ENCODE measurements at places on chromosomes 11 and 22.

DNA sequence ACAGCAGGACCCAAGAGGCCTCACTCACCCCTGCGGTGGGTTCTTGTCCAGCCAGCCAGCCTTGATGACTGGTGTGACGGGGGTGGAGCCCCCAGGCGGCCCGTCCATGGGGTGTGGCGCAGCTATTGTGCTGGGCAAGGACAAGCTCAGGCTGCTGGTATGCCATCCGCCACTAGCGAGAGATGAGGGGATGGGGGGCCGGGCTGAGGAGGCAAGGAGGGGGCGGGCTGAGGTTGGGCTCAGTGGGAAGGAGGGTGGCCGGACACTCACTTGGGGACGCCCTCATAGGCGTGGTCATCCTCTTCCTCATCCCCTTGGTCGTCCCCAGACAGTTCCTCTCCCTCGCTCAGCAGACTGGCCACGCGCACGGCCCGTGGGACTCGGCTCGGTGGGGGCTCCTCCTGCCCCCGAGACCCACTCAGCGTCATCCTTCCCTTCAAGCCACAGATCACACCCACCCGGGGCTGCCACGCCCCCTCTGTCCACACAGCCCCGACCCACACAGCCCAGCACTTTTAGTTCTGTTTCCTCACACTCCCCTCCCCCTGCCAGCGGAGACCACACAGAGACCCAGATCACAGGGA, 38.0 kb upstream of the PDE2A start:
- no peak for DNase-seq

DNA sequence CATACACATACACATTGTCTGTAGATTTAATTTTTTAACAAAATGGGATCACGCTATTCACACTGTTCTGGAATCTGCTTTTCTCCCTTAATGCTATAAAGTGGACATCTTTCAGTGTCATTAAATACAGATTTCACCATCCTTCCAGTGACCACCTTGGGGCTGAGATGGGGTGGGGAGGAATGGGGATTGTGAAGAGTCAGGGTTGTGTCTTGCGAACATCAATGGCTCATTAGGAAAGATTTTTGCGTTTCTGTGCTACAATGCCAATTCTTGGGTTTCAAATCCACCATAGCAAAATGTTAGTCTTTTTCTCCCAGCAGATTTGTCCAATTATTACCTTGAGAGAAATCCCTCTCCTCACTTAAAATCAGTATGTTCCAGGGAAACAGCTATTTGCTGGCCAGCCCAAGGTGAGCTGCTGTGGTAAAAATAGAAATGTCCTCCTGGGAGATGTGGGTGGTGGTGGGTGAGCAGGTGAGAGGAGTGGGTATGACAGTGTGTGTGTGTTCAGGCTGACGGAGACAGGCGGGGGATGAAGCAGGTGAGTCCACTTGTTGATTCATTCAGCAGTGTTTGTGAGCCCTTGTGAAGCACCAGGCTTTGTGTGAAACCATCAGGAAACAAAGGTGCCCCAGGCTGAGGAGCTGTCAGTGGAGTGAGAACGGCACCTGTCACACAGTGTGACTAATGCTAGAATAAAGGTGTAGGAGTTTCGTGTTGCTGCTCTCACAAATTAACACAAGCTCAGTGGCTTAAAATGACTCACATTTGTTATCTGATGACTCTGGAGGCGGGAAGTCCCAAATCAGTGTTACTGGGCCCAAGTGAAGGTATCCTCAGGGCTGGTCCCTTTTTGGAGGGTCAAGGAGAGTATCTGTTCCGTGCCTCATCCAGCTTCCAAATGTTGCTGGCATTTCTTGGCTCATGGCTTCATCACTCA, 1.7 kb upstream of the CBX6 start:
- peak; percentile 40 for DNase-seq

DNA sequence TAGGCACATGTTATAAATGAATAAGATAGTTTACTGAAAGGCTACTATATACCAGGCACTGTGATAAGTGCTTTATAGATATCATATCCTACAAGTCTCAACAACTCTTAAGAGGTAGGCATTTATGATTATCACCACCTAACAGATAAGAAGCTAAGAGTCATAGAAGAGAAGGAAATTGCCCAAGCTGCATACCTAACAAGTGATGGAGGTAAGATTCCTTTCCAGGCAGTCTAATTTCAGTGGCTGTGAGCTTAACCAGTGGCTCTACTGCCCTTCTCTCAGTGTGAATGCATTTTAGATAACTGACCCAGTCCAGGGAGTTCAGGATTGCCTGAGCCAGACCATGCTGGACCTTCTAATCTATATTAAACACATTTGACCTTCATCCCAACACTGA, 39.2 kb downstream of the HEPHL1 start:
- no peak for DNase-seq

GRCh38 chr11:132862137-132862536, 670.2 kb downstream of the OPCML start:
- no peak for DNase-seq

- DNase-seq, result no peak
These were observed 79.5 kb downstream of the HORMAD2 start for GRCh38 chr22:30159561-30160353.

DNA sequence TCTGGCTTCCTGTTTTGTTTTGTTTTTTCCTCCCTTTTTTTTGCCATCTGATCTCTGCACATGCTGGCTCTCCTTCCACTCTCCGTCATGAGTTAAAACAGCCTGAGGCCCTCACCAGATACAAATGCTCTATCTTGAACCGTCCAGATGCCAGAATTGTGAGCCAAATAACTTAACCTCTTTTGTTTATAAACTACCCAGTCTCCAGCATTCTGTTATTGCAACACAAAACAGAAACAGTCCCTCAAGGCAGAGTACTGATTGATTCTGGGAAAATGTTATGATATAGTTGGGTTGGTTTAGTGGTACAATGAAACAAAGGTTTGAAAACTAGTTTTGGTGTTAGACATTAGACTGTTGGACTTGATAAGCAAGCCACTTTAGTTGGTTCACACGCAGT, 1390.0 kb upstream of the RAG2 start:
- DNase-seq, result no peak

GRCh38 chr11:88552379-88553062, 215.0 kb upstream of the CTSC start:
- no peak for DNase-seq

- DNase-seq, result no peak
These were observed 6.9 kb downstream of the FTH1 start for GRCh38 chr11:61960532-61960931.

- peak; percentile 95 for DNase-seq
These were observed at the start of gene SLC5A1 for GRCh38 chr22:32042924-32043323. Gene SLC5A1 (plus strand): TSS chr22:32043261. CDS start chr22:32043282, 21 bp downstream.

- peak; percentile 94 for DNase-seq
These were observed 17.9 kb downstream of the KCNE3 start for GRCh38 chr11:74449369-74449931.

DNA sequence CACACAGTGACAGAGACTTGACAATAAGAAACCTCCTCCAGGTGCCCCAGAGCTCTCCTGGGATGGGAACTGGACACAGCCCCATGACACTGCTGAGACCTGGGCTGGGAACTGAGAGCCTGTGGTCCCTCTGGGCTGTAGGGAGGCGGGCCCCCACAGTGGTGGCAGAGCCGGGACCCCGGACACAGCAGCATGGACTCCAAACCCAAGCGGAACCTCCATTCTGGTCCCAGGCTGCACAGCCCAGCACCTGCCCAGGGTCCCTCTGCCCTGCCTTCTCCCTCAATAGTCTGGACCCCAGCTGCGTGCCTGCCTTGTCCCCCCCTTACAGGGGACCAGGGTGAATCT, 8.4 kb upstream of the APOBEC3H start:
- DNase-seq, result no peak

DNA sequence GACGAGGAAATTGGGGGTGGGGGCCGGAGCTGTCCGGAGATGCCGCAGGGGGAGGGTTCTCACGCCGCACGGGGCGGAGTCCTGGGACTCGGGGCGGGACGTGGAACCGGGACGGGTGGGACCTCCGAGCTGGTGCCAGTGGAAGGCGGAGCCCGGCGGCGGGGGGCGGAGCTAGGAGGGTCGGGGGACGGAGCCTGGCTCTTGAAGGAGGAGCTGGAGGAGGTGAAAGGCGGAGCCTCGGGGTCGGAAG, 271 bp downstream of the FKBP2 start:
- peak; percentile 96 for DNase-seq

DNA sequence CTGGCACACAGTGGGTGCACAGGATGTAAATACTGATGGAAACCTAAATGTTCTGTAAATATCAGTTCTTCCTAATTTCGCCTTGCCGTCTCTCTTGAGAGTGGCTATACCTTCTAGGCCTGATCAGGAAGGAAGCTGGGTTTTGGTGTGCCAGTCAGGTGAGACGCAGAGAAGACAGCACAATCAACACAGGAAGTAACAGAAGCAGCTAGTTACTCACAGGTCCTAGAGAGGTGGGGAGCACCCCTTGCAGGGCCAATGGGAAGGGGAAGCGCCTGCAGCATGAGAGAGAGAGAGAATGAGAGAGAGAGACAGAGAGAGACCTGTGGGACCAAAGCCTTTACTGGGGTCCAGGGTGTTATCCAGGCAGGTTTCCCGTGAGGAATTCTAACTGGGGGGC, 80.8 kb downstream of the FBLN1 start:
- no peak for DNase-seq

DNA sequence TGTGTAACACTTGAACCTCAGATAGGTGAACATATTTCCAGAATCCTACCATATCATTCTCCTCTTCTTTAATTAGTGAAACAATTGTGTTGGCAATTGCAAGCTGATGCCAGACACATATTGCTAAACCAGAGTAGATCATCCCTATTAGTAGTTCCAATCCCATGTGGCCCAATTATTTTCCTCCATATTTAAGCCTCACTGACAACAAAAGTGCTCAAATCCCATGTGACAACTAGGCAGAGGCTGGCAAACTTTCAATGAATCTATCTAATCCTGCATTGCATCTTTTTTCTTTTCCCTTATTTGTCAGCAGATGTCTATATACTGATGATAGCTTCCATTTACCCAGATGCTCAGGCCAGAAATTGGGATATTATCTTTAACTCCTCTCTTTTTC, 90.4 kb downstream of the GRIA4 start:
- no peak for DNase-seq

DNA sequence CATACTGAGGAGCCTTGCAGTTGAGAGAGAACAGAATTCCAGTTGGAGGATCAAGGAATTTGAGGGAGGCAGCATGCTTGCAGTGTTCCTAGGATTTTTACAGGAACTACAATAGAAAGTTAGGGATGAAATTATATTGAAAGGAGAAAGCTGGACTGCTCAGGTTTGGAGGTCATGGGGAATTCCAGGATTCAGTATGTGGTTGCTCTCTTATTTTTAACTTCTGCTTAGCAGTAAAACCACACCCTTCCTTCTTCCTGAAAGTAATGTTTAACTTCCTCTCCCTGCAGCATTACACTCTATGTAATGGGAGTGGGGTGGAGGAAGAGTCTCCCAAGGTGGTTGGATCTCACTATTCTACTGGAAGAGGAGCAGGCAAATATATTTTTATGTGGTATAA, 31.3 kb downstream of the CTNND1 start:
- no peak for DNase-seq

- DNase-seq, result no peak
These were observed 44.4 kb downstream of the APOL3 start for GRCh38 chr22:36116127-36116526.

DNA sequence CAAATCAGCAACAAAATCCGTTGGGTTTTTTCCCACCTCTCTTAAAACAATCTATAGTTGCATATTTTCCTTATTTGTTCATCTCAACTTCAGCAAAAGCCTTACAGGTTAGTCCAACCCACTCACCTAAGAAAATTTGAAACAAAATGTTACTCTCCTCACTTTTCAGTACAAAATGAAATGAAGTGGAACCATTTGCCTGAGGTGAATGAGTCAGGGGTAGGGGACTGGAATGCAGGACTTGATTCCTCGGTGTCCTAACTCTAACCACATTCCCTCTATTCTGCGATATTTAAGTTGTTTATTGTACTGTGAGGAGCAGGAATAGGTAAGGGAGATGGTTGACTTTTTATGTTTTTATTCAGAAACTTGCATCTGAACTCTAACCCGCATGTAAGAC, 16.4 kb downstream of the ATP5MG start:
- DNase-seq, result no peak

DNA sequence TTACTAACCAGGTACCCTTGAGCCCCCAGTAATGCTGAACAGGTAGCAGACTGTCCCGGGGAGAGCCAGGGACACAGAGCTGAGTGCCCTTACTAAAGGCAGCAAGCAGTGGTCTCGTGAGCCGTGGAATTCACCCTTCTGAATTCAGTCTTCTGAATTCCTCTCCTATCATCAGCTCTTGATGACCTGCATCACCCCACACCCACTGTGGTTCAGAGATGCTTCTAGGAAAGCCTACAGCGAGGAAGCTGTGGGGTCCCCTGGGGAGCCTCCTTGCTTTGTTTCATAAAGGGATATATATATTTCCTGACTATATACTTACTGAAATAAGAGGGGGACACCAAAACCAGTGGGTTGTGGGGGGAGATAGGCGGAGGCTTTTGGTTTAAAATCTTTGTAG, 2.6 kb downstream of the SPATA19 start:
- DNase-seq, result no peak

DNA sequence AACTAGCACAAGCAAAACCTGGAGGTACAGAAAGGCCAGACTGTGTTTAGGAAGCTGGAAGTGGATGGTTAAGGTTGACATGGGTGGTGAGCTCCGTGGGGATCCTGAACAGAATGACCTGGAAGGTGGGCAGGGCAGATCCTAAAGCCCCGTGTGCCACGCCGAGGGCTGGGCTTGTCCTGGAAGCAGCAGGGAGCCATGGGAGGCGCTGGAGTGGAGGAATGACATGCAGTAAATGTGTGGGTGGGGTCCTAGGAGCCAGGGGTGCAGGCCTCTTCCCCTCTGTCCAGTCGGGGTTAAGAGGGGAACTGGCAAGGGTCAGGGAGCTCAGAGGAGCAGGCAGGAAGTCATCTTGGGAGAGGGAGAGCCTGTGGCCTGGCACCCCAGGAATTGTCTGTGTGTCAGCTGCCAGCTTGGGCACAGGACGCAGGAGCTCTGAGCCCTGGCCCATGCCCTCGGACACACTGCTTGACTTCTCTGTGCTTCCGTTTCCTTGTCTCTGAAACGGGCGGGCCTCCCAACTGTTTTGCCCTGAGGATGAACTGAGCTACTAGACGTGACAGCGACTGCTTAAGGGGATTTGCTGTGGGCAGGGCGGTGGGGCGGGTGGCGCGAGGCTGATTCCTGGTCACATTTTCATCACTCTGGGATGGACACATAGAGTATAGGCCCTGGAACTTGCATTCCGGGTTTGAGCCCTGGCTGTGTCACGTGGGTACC, 75.7 kb downstream of the MPPED1 start:
- DNase-seq, result no peak

GRCh38 chr11:123196060-123196714, 1.1 kb upstream of the CLMP start:
- DNase-seq, result no peak

Measured in COR-L47 (cell line).